ENCODE measurements at places on chromosomes 7 and 10.

DNA sequence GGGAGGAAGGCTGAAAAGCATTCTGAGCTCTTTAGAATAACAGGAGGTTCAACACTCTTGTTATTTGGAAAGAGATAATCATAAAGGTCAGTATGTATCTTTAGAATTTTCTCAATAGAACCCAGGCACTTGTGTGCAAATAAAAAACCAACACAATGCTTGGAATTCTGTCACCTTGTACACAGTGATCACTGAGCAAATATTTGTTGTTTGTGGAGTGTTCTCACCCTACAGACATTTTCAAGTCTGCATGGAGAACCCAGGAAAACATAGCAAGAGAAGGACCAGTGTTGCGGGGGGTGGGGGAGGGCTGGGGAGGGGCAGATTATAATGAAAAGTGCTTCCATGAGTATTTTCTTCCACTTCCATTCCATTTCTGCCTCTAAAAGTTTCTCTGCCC is 87.4 kb downstream of the FAM107B start:
- no peak for DNase-seq

GRCh38 chr7:50867034-50867356 is 84.3 kb upstream of the GRB10 start:
- no peak for DNase-seq

DNA sequence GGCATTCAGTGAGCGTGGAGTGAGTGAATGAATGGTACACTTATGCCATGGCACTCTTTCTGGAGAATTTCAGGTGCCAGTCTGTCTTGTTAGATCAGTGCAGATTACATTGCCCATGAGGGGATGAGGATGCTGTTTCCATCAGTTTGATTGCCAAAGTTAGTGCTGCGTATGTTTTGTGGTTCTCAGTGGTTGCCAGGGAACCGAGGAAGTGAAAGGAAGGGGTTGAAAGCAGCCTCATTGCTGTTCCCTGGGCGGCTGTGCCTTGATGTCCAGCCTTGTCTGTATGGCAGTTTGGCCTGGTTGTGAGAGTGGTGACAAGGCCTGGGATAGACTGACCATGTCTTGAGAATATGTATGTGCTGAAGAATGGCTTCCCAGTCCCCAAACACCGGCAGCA is 30.2 kb downstream of the WBP1L start:
- DNase-seq: no peak

DNA sequence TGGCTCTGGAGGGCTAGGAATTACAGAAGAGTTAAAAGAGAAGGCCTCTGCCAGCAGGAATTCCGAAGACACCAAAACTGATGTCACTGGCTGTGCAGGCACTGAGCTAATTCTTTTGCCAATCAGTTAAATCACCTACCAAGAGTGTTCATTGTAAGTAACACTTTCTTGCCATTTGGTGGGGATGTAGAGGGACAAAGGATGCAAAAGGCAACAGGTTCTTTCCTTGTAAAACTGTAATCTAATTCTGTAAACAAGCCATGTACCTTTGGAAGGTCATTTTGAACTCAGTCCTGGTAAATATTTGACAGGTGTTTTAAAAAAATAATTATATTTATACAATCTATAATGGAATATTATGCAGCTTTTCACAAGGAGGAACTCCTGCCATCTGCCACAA is 438.4 kb downstream of the AUTS2 start:
- no peak for DNase-seq

Measured in GM12892 (cell line).